ENCODE measurements at places on chromosomes 6 and 20.
A peak's percentile ranks its signal among the peaks of the same experiment; 100 is the strongest.

- no peak for DNase-seq
These were observed 45.3 kb downstream of the CLIC5 start for GRCh38 chr6:45970326-45970725.

GRCh38 chr6:139262519-139263300 lies 29.1 kb downstream of the TXLNB start:
- no peak for DNase-seq

DNA sequence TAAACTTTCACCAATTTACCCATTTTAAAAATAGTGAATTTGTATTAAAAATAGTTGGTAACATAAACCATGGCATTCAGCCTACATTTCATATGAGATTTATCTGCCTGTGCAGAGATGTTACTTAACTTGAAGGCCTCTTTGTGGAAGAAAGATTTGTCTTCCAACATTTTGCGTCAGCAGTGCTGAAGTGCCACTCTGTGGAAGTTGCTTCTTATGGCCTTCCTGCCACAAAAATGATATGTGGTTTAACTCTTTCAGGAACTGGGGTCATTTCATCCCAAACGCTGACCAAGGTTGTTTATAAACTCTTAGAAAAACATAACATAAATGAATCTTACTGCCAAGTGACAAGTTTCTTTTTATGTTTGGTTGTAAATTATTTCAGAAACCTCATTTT lies 246.8 kb downstream of the ARID1B start:
- DNase-seq = no peak

DNA sequence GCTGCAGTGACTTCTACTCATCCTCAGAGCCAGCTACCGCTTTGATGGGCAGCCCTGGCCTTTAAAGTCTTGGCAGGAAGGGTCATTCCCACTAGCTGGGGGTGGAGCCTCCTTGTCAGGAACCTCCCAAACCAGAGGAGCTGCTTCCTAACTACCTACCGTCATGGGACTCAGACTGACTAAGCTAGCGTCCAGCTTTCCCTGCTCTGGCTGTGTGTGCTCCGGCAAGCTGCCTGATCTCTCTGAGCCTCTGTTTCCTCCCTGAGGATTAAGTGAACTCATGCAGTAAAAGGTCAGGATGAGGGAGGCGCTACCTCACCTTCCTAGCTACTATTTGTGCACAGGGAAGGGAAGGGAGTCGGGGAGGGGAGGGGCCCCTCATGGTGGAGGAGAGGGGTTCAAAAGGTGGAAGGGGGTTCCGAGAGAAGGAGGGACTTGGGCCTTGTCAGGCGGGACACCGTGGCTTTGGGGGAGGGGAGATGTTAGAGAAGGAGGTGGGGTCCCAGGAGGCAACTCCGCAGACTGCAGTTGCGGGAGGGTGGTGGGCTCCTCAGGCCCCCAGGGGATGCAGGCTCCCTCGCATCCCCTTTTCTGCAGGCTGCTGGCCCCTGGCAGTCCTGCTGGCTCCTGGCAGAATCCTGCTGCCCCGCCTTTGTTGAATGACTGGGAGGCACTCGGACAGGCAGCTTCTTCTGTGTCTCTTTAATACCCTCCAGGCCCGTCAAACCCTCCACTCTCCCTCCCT lies 9.8 kb downstream of the DUSP15 start:
- DNase-seq = peak; percentile 40

DNA sequence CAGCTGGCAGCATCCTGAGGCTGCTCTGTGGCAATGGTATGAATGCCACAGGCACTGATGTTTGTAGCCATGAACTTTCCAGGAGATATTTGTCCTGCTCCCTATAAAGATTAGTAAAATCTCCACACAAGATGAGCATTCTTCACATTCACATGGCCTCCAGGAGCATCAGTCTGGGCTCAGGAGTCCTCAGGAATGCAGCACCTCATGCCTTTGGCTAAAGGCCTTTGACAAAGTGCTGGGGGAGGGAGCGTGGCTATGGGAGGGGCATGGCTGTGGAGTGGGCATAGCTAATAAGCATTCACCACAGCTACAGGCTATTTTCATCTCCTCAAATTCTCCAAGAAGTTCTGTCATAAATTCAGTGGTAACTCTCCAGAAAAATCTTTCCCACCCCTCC lies 90.5 kb upstream of the LY86 start:
- DNase-seq = no peak

DNA sequence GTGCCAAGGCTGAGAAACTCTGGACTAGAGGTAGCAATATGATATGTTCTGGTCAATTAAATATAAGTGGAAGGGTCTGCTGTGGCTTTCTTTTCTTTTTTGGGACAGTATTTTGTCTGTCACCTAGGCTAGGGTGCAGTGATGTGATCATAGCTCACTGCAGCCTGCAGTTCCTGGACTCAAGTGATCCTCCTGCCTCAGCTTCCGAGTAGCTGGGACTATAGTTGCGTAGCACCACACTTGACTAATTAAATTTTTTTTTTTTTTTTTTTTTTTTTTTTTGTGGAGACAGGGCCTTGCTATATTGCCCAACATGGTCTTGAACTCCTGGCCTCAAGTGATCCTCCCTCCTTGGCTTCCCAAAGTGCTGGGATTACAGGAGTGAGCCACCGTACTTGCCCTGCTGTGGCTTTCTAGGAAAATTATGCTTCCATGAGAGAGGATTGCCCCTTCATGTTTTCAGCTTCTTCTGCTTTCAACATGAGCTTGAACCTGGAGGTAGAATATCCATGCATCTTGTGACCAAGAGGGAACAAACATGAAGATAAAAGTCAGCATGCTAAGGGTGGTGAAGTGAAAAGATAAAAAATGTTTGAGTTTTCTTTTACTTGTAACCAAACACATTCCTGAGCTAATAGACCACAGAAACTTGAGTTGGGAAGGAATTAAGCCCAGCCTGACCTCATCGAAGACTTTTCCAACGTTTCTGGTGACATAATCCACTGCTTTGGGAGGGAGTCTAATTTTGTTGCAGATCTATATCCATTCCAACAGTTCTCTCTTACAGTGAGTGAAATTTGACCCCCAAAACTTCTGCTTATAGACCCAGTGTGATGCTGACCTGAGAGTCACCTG lies 75.1 kb downstream of the CARMIL1 start:
- no peak for DNase-seq

DNA sequence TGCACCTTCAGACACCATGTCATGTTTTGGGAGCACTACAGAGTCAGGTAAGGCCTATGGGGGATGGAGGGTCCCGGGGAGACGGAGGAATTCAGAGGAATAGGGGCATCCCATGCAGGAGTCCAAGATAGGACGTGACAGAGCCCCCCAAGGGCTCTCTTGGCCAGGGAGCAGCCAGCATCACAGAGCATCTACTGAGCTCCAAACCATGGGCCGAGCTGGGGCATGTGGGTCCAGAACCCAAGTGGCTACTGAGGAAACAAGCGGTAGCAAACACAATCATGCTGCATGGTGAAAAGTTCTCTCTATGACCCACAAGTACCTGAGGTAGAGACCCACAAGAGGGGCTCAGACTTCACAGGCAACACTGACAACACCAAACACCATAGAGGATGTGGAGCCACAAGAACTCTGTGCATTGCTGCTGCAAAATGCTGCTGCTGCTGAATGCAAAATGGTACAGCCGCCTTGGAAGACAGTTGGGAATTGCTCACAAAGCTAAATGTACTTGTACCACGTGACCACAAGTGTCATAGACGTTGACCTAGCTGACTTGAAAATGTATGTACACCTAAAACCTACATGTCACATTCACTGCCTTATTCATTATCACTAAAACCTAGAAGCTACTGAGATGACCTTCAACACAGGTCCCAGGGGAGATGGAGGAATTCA lies 33.4 kb upstream of the MAS1L start:
- DNase-seq = no peak

DNA sequence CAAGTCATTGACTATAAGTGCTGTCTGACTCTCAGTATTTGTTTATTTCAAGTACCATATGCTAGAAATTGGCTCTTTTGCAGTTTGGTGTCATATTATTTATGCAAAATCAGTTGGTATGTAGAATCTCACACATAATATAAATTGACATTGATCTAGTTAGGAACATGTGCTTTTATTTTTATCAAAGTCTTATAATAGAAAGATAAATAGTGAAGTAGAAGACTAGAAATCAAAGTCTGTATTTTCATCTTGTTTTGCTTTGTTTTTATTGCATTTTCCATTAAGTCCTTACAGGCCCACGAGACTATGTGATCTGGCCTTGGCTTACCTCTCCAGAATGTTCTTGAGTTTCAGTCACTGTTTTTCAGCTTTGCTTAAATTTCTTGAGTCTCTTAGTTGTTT lies 300.3 kb downstream of the LAMA2 start:
- no peak for DNase-seq

DNA sequence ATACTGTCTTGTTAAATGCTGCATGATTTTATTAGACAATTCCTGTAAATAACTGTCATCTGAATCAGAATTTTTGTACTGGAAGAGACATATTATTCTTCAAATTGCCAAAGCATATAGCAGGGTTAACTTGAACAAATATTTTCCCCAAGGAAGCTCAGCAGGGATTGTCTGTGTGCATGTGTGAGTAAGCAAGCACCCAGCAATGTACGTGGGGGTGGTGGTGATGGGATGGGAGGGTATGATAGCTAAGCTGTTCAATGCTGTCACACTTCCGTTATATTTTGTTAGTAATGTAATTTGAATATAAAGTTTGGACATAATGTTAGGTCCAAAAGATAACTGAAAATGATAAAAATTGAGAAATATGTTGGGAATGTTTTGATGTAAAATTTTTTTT lies 118.1 kb downstream of the MYB start:
- DNase-seq = no peak

GRCh38 chr20:37524859-37525708 lies 2.6 kb downstream of the BLCAP start:
- DNase-seq = peak; percentile 66

DNA sequence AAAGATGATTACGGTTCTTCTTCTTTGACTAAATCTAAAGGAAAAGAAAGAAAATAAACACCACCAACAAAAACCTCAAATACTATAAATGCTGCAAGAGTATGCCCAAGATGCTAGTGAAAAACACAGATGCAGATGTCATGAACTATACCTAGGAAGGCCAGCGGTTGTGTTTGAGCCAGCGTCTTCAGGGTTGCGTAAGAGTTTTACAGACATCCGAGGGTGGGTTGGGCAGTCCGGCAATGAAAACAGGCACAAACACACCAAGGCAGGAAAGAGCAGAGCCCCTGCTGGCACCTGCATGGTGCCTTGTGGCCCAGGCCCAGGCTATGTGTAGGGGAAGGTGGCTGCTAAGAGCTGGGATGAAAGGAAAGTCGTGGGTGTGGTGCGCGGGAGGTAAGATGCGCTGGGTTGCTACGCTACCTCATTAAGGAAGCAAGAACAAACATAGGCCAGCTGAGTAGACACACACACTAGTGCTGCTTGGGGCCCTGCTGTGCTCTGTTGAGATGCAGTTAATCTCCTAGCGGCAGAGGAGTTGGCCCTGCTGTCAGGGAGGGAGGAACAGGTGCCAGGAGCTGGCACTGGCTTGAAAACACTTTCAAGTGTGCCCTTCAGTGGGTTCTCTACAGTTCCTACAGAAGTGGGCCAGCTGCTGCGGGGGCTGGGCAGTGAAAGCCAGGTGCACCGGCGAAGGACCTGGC lies 170.2 kb upstream of the PLN start:
- no peak for DNase-seq

DNA sequence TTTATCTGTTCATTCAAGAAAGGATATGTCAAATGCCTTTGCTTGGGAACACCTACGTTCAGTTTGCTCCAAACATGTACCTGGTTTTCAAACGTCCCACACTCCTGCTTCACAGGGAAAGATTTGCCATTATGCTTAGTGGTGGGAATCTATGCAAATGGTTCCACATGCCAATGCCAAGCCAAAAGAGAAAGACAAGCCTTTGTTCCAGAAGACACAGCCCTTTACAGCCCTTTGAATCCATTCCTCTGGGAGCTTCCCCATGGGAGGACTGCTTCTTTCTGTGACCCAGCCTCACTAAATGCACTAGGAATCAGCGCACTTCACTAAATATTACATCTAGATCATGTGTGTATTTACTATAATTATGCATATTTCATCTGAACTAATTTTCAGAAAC lies 619.5 kb downstream of the PRKN start:
- no peak for DNase-seq

DNA sequence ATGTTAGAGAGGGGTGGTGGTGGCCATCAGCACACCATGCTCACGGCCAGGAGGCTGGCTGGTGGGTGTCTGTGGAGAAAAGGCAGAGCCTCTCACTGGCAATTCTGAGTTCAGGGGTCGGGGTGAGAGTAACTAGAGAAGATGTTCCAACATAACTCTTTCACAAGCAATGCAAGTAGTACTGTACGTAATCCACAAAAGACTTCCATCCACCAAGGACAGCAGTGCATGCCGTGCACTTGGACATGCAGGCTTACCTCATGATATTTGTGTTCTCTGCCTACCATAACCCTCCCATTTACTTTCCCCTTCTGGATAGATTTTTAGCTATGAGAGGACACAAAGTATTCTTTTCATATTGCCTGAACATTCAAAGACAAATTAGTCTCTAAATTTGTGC lies 51.3 kb downstream of the DCBLD1 start:
- no peak for DNase-seq

GRCh38 chr20:16929756-16930155 lies 181.6 kb downstream of the OTOR start:
- DNase-seq = no peak

- no peak for DNase-seq
These were observed 74.7 kb upstream of the NOX3 start for GRCh38 chr6:155530219-155530834.

DNA sequence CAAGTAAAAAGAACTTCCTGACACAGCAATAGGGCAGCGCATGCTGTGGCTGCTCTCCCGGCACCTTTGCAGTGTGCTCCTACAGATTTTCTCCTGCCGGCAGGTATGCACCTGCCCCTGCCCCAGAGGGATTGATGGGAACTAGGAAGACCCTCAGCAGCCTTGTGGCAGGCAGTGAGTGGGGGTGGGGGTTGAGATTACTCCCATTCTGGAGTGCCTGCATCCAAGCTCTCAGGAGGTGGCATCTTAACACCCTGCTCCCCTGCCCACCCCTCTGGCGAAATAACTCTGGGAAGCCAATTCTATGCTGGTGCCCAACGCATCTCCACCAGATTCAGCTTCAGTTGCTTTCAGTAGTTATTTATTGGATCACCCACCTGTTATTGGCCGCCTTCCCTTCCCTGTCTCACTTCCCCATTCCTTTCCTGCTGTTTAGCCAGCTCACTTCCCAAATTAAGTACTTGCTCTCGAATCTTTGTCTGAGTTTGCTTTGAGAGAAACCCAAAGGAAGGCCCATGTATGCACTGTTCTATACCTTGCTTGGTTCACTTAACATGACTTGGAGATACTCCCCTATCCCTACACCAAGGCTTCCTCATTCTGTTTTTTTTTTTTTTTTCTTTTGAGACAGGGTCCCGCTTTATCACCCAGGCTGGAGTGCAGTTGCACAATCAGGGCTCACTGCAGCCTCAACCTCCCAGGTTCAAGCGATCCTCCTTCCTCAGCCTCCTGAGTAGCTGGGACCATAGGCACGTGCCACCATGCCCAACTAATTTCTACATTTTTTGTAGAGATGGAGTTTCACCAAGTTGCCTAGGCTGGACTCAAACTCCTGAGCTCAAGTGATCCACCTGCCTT lies 29.3 kb upstream of the SLC23A2 start:
- DNase-seq = no peak
